Activated B cell treated with CpG ODN at 0.5 μM for 24 hours (primary cell): ENCODE measurements at places on chromosomes 7 and 10.
A peak's percentile ranks its signal among the peaks of the same experiment; 100 is the strongest.

DNA sequence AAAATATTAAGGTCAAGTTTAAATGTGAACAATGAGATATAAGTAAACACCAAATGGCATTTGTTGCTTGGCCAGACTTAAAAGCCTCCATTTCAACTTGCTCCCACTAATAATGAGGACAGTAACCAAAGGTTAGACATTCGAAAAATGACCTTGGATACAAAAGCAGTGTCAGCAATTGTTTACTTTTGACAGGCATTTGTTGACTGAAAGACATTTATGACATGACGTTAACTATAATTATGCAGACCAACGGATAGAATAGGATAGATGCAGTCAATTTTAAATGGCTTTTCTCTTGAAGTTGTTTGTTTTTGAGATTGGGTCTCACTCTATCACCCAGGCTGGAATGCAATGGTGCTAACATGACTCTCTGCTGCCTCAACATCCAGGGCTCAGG, 6.3 kb upstream of the WNT16 start:
- no peak for DNase-seq

DNA sequence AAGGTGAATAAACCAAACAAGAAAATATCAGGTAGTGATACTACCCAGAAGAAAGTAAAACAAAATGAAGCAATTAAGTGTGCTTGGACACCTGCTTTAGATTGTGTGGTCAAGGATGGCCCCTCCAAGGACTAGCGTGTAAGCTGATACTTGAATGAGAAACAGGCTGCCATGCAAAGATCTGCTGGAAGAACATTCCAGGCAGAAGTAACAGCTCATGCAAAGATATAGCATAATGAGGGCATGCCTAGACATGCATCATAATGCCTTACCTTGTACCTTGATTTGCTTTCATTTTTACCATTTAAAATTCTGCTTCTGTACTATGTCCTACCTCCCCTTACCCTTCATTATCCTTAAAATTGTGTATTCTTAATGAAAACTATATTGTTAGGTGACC, 74.8 kb upstream of the HDAC9 start:
- no peak for DNase-seq

GRCh38 chr10:17113889-17114540, 15.6 kb downstream of the CUBN start:
- no peak for DNase-seq

- DNase-seq = peak; percentile 34
Measured at GRCh38 chr7:23012908-23013714, 819 bp downstream of the HYCC1 start.

DNA sequence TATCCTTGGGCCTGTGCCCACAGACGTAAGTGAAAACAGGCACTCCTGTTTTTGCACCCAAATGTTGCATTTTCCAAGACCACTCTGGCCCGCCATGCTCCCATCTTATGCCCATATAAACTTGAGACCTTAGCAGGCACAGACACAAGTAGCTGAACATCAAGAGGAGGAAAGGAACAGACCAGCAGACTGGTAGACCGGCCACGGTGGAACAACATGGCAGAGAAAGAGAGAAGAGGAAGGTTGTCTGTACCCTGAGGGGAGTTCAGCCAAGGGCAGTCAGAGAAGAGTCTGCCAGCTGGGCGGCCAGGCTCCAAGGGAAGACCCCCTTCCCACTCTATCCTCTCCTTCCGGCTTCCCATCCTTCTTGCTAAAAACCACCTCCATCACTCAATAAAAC, 85.3 kb downstream of the GPR37 start:
- no peak for DNase-seq

- DNase-seq = no peak
Measured at GRCh38 chr10:10149899-10150298, 867.8 kb upstream of the CELF2 start.

DNA sequence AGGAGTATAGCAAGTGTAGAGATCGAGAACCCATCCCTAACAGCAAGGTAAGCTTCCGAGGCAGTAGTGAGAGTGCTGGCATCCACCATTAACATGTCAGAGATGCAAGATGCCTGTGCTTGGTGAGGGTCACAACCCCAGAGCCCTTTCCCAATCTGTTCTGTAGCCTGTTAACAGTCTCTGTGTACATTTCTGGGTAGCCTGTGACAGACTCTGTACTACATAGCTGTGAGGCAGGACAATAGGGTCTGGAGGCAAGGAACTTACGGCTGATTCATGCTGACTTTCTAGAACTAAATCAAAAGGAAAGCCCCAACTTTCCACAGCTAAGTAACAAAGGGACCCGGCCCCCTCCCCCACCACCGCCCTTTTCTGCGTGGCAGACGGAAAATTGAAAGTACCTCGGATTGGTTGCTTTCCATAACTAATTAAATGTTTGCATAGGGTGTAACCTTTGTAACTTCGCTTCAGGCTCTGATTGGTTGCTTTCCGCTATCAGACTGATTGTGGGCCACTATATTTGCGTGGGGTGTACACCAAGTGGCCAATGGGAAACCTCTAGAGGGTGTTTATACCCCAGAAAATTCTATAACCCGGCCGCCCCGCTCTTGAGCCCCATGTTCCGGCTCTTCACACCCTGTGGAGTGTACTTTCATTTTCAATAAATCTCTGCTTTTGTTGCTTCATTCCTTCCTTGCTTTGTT, 1.4 kb upstream of the TMEM168 start:
- no peak for DNase-seq

- DNase-seq = no peak
Measured at GRCh38 chr7:26065652-26066051, 86.3 kb upstream of the NFE2L3 start.

GRCh38 chr10:29608062-29608461, 26.7 kb downstream of the SVIL start:
- DNase-seq = no peak

DNA sequence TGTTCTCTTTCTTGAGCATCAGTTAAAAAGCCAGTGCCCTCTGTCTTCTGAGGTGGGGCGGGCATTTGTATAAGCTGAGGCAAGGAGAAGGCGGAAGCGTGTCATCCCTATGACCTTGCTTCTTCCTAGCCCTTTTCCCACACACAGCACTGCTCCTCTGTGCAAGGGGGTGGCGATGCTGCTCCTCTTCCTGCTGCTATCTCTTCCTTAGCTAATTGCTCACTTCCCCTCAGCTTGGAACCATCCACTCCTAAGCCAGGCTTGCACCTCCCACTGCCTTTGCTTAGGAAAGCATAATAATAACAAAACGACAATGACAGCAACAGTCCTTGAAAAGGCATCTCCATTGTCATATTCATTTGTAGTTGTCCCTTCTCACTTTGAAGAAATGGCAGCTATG, 366.9 kb downstream of the PHTF2 start:
- no peak for DNase-seq

- DNase-seq = no peak
Measured at GRCh38 chr7:132485600-132486273, 90.5 kb downstream of the PLXNA4 start.

GRCh38 chr7:118202061-118202460, 18.1 kb downstream of the LSM8 start:
- DNase-seq = no peak

GRCh38 chr7:158955146-158955870, 99.0 kb downstream of the DYNC2I1 start:
- no peak for DNase-seq

DNA sequence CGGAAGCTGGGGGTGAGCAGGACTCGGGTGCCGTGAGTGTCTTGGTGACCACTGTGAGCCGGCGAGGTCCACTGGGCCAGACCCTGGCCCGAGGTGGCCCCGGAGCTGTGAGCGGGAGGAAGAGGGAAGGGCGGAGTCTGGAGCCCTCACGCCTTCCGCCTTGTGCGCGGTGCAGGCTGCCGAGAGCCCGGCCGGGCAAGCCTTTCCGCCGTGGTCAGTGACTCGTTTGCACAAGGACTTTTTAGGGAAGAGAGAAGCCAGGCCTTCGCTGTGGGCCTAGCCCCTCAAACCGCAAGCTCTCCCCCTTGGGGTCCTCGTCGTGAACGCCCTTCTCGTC, 40.9 kb upstream of the ZNF32 start:
- DNase-seq = no peak

- no peak for DNase-seq
Measured at GRCh38 chr10:36840788-36841187, 284.6 kb upstream of the ANKRD30A start.

DNA sequence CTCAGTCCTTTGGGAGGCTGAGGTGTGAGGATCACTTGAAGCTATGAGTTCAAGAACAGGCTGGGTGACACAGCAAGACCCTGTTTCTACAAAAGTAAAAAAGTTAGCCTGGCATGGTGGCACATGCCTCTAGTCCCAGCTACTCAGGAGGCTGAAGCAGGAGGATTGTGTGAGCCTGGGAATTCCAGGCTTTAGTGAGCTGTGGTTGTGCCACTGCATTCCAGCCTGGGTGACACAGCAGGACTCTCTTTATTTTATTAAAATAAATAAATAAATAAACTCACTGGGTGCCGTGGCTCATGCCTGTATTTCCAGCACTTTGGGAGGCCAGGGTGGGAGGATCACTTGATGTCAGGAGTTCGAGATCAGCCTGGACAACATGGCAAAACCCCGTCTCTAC, 607.9 kb downstream of the CALN1 start:
- no peak for DNase-seq

DNA sequence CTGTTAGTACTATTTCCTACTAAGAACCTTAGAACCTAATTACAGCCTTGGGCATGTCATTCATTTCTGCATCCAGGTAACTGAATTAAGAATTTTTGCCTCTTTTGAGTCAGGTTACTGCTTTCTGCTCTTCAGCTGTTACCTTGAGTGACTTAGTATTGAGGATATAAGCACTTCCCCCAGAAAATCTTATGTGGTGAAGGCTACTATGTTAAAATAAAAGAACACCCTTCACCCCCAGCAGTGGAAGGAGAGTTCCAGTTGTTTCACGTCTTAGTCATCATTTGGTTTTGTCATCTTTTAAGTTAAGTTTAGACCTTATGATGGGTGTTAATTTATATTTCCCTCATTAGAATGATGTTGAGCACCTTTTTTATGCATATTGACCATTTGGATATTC, 82.8 kb downstream of the GLCCI1 start:
- no peak for DNase-seq

DNA sequence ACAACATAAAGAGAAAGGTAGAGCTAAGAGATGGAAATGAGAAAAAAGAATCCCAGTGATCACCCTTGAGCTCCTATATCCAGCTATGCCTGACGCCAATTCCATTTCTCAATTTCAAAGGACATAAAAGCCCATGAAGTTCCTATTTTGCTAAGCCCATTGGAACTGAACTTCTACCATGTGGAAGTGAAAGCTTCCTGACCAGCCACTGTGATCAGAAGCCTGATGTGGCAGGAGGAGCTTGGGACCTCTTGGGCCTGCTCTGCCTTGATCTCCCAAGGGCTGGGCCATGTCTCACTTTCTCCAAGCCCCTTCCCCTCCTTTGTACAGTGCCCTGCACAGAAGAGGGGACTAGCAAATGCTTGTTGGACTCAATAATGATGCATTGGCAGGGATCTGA, 52.7 kb downstream of the PRLHR start:
- no peak for DNase-seq
